ENCODE measurements at places on chromosomes 6 and 20.

DNA sequence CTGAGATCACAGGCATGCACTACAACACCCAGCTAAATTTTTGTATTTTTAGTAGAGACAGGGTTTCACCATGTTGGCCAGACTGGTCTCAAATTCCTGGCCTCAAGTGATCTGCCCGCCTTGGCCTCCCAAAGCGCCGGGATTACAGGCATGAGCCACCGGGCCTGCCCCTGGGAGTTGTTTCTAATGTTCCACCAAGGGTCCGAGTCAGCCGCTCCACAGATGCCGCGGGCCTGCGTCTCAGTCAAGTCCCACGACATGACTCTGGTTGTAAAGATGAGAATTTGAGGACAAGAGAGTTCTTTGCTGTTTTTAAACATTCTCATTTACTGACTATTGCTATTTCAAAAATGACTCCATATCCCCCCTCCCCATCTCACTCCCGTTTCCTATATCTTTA is 30.8 kb downstream of the BNIP5 start:
- DNase-seq, result no peak

GRCh38 chr6:33974471-33974870 is 170.7 kb upstream of the MLN start:
- DNase-seq, result no peak

DNA sequence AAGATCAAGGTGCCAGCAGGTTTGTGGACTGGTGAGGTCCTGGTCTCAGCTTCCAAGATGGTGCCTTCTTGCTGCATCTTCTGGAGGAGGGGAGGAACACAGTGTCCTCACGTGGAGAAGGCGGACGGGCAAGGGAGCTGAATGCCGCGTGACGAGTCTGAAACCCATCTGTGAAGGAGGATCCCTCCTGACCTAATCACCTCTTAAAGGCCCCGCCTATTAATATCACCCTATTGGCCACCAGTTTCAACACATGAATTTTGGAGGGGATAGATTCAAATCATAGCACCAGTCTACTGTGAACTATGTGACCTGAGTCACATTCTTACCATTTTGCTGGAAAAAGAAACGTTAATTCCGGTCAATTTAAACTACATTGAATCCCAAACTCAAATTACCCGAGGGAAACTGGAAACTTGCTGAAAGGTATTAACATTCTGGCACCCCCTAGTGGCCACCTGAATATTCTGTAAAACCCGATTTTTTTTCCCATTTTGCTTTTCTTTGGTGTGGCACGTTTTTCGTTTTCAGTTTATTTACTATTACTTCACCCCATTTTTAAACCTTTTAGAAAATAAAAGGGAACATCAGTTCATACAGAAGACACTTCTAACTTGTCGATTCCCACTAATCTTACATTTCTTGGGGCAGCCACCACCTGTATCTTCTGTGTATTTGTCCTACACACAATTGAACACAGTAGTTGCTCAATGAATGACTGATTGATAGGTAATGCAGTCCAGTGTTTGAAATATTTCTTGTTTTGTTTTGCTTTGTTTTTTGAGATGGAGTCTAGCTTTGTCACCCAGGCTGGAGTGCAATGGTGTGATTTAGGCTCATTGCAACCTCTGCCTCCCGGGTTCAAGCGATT is 17.9 kb upstream of the CCDC170 start:
- peak; percentile 48 for DNase-seq

DNA sequence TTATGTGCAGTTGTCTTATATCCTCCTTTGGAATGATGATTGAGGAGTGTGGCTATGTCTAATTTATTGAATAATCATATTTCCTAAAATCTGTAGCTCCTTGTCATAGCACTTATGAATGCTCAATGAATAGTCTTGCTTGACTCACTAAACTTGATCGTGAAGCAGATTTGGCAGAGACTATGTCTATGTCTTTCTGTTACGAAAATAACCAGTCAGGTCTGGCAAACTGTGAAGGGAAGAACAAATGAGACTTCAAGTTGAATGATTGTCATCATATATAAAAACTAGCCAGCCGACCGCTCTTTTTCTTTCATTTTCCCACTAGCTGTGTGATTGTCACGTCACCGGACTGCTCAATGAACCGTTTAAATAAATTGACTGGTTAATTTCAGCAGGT is 1303.9 kb upstream of the GJE1 start:
- DNase-seq, result no peak

DNA sequence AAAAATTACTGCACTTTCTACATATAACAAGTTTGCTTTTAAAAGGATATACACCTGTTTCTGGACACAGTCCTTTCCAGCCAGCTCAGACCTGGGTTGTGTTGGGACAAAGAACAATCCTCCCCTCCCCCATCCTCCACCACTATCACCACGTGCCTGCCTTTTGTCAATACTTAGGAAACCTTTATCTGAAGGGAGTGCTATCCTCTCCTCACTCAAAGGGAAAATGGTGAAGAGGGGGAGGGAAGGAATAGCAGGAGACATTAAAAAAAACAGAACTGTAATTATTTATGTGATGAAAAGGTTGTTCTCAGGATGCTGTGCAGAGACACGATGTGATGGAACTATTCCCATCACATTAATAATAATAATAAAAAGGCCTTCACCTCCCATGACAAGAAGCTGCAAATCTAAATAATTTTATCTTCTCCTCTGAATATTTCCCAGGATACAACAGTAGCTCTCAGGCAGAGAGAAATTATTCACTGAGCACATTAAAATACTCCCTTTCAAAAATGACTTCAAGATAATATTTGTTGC is 105.5 kb downstream of the NRSN1 start:
- no peak for DNase-seq

DNA sequence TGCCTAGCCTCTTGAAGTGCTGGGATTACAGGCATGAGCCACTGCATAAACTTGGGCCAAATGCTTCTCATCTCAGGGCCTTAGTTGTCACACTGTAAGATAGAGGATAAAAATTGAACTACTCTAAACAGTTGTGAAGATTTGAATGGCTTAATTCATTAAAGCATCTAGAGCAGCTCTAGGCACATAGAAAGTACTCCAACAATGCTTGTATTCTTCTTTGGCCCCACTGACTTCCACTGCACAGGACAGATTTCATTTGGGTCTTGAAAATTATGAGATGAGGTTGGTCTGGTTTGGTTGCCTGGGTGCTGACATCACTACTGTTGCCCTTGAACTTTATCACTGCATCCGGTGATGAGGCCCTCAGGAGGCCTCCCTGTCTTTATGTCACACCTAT is 10.0 kb upstream of the HBS1L start:
- DNase-seq, result no peak

GRCh38 chr6:107679457-107679856 is 144.7 kb downstream of the SCML4 start:
- DNase-seq, result no peak

DNA sequence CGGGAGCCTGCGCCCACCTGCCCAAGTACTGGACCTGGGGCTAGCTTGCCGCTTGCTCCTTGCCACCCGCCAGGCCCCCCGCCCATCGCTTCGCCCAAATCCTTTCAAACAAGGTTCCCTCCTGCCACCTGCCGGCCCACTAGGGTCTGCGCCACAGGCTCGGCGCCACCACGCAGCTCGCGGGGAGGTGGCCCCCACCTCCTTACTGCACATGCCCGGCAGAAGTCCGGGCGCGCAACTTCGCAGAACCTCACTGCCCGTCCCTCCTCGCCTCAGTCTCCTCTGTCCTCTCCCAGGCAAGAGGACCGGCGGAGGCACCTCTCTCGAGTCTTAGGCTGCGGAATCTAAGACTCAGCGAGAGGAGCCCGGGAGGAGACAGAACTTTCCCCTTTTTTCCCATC is 11.2 kb downstream of the GNAS-AS1 start:
- DNase-seq, result no peak

GRCh38 chr20:58213121-58213520 is 15.3 kb downstream of the ANKRD60 start:
- DNase-seq, result no peak

GRCh38 chr6:10643201-10643651 is 51.2 kb downstream of the C6orf52 start:
- peak; percentile 88 for DNase-seq
